ENCODE measurements at places on chromosomes 6 and 20.

- no peak for DNase-seq
Observed at GRCh38 chr20:47113362-47114109, 218.9 kb downstream of the EYA2 start.

DNA sequence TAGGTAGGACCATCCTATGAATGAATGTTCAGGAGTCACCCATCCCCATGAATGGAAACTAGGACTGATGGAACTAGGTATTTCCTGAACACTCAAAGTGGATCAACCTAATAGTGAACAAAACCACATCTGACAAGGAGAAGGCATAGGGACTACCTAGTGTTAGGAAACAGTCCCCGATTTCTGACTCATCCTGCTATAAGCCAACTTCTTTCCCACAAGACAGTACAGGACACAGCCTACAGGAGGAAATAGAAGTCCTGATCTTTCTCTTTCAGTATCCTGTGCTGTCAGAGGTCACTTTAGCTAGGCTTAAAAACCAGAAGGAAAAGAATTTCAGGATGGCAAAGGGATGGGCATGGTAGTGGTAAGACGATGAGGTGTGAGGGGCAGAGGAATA is 19.5 kb upstream of the GMDS start:
- DNase-seq: no peak

GRCh38 chr20:39117491-39117890 is 155.3 kb downstream of the DHX35 start:
- no peak for DNase-seq

DNA sequence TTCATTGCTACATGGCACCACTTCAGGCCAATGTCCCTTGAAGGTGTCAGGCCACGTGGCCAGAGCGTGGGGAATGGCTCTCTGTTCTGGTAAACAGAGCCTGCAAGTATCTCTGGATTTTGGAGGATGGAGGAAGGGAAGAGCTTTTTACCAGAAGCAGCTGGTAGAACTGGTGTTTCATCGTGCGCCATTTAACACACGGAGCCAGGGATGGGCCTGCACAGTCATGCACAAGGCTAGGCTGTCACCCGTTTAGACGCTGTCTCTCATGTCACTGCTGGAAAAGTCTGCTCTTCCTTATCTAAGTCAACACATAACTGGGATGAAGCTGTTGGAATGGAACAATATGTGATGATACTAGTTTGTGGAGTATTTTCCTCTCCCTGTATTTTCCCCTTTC is 123.9 kb downstream of the IBTK start:
- DNase-seq: no peak

DNA sequence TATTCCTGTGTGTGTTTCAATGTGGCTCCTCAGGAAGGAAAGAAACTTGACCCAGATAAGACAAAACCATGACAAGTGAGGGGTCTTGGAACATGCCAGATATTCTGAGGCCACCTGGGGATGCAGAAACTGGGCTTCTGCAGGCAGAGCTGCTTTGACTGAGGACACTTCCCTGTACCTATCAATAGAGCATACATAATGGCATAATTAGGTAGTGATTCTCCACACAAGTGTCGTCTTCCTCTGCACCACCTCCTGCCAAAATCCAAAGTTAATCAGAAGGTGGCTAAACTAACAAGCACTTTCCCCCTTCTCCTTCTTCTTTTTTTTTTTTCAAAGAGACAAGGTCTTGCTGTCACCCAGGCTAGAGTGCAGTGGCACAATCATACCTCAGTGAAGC is 97.1 kb downstream of the KIF13A start:
- no peak for DNase-seq

DNA sequence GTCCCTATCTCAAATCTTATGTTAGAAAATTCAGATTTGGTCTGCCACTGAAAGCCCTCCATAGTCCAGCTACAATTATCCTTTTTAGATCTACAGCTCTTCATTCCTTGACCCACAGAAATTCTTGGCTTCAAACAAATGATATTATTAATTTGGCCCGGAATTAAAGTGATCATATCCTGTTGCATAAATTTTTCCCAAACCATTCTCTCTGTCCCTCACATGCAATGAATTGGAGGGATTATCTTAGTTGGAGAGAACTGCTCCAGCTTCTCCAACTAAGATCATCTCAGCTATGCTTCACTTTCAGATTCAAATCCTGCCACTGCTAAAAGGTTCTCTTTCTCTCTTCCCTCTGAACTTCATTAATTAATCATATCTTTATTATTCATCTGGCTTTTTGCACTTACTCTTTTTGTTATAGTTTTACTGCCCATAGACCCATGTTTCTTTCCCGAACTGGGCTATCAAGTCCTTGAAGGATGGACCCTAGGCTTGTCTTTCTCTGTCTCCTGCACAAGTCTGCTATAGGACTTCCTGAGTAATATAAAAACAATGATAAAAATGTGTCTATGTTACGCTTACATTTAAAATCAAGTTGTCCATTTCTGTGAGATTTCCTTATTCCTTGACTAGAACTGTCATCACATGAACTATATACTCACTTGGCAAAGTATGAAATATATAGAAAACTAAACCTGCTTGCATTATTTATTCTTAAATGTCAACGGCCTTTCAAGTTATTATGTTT is 493.9 kb upstream of the MARCKS start:
- no peak for DNase-seq

DNA sequence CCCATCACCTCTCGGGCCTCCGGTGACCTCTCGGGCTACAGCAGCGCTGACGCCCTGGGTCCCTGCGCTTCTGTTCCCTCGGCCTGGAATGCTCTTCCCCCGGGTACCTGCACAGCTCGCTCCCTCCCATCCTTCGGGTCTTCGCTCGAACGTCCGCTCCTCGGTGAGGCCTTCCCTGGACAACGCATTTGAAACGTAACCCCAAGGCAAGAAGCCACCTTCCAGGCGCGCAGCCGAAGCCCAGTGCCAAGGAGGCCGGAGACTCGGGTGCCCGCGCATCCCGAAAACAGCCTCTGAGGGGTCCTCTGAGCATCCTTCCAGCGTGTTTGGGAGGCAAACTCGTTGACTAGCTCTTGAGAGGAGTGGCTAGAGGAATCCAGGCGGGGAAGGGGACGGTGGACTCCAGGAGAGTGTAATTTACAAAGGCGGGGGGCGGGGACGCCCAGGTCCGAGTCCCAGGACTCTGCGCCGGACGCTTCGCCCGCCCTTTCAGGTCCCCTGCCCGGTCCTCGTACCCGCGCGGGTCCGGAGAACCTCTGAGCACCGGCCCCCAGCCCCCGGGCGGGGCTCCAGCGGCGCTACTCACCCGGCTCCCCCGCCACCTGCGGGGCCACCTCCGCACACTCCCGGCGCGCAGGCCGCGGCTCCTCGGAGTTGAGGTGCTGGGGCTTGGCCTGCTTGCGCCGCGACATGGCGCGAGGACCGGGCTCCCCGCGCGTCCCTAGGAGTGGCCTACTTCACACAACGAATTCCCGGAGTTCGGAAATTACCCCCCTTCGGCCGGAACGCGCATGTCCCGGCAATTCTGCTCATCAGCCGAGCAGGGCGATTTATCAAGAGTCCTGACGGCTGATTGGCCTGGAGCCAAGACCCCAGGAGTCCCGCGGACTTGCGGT is 86.8 kb downstream of the ZFP64 start:
- no peak for DNase-seq

- DNase-seq: peak; percentile 67
Observed at GRCh38 chr20:2101057-2101864, at the start of gene STK35. TSS of gene STK35 (plus strand) at chr20:2101827. CDS start at chr20:2101882, 55 bp downstream.

DNA sequence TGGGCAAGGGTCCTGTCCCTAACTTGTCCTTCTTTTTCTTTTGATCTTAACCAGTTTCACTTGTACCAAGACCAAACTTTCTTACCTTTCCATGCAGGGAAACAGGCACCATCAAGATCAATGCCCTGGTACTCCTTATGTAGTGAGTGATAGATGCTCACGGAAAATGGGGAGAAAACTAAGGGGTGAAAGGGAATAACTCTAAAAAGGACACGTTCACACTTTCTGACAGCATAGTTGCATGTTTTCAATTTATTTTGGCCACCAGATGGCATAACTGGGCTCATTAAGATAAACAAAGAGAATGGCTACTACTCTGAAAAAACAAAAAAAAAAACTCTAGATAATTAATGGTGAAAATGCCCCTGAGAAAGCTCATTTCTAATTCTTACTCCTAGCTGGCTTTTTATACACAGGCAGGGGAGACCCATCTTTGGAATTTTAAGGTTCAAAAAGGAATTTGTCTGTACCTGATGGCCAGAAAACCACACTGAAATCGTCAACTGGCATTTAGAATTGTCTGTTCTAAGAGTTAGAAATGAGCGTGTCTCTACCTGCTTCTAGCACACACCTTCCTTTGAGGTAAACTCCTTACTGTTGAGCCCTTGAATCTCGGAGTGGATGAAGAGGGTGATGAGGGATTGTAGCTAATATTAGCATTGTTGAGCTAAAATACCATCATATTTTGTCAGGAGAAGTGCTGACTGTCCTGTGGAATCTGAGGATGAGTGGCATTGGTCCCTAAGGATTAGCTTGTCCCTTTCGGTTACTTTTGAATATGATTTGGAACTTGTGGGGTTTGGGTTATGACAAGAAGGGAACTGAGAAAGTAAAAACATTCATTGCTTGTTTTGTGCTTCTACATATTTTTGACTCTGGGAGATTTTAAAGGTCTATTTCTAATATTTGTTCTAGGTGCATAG is 62.2 kb upstream of the DDR1 start:
- no peak for DNase-seq

DNA sequence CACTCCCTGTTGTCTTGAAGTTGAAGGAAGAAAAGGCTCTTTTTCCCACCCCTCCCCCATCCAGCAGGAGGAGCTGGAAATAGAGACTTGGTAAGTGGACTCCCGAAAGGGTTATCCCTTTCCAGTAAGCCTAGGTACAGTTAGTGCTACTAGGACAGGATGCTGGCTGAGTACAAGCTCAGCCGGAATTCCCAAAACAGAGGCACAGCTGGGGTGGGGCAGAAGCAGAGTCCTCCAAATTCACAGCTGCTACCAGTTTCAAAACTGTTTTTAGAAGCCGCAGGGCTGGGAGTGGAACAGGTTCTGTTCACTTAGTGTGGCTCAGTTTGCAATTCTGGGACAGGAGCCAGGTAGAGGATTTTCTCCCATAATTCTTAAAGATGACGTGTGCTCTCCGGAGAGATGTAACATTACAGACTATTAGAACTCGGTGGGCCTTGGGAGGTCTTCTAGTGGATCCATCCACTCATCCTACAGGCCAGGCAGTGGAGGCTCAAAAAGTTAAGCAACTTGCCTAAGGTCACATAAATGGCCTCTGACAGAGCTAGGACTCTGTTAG is 19.0 kb upstream of the UTRN start:
- DNase-seq: no peak

- DNase-seq: no peak
Observed at GRCh38 chr6:101853231-101854085, 459.9 kb downstream of the GRIK2 start.

GRCh38 chr20:7772371-7772770 is 167.9 kb downstream of the HAO1 start:
- DNase-seq: no peak

- no peak for DNase-seq
Observed at GRCh38 chr6:165821754-165822153, 158.7 kb upstream of the PDE10A start.

DNA sequence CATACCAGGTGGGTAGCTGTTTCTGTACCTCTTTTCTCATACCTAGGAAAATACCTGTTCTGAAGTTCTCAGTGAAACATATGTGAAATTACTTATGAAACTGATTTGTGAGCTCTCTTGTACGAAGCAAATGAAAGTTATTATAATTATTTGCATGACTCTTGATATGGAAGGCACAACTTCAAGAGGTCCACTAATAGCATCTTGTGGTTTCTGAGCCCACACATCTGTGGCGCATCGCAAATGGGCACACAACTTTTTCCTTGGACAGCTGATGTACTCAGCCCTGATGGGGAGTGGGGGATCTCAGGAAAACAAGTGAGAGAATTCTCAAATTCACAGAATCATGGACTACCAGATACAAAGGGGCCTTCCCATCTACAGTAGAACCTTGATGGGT is 432.3 kb downstream of the CD83 start:
- DNase-seq: no peak

DNA sequence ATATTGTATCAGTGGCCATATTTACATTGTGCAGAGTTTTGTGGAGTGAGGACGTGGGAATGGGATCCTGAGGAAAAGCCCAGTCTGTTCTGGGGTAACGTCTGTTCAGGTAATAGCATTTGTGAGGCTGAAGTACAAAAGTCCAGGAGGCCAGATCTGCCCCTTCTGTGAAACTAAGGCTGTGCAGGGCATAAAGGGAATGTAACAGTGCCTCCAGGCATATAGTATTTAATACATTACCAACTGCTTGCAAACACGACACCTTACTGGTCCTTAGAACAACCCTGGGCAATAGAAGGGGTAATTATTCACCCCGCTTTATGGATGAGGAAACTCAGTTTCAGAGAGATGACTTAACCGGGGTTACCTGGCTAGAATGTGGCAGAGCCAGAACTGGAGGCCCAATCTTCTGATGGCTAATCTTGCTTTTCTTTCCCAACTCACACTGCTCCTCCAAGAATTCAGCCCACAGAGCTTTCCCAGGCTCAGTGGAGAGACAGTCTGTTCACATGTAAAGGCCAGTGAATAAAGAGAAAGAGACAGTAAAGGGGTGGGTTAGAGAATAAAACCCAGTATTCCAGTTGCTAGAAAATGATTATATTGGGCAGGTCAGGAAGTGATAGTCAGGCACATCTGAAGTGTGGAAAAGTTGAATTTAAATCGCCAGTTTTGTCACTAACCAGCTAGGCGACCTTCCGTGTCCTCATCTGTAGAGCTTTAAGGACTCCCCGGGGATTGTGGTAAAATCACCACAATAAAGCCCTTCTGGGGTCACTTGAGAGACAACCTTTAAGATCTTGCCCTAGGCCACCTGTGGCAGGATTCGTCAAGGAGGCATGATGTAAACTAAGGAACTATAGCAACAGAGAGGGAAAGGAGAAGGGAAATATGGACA is 280.7 kb upstream of the CITED2 start:
- no peak for DNase-seq

GRCh38 chr6:90000864-90001731 is 106.8 kb downstream of the GJA10 start:
- DNase-seq: no peak

- DNase-seq: no peak
Observed at GRCh38 chr6:34947561-34947960, 58.5 kb downstream of the ANKS1A start.

- DNase-seq: no peak
Observed at GRCh38 chr20:48524582-48524981, 303.2 kb downstream of the PREX1 start.

- no peak for DNase-seq
Observed at GRCh38 chr6:134317471-134318131, at the start of gene SGK1. TSS of gene SGK1 (minus strand) at chr6:134318112. CDS start at chr6:134317460, 652 bp downstream.

GRCh38 chr20:54064939-54065338 is 5.5 kb downstream of the BCAS1 start:
- DNase-seq: no peak

DNA sequence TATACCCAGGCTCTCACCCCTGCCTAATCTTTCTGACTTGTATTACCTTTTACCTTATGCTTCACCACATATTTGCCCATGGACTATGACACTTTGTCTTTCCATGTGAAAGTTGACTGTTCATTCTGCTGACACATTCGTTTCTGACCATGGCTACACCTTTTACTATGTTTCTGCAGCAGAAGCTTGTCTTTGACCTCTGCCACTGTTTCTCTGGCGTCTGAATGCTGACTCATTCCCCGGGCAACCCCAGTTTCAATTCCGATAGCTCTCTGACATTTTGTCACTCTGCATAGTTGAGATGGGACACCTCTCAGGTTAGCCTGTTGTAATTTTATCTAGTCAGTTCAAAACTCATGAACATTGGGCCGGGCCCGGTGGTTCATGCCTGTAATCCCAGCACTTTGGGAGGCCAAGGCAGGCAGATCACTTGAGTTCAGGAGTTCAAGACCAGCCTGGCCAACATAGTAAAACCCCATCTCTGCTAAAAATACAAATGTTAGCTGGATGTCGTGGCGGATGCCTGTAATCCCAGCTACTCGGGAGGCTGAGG is 50.7 kb downstream of the SLC26A8 start:
- DNase-seq: no peak

- DNase-seq: no peak
Observed at GRCh38 chr20:59016795-59017492, 2.3 kb upstream of the TUBB1 start.
